IPS-NIHi11 (cell line): ENCODE measurements at places on chromosomes 7 and 10.

GRCh38 chr7:3358991-3359390, 57.9 kb downstream of the SDK1 start:
- DNase-seq, result peak; percentile 27

DNA sequence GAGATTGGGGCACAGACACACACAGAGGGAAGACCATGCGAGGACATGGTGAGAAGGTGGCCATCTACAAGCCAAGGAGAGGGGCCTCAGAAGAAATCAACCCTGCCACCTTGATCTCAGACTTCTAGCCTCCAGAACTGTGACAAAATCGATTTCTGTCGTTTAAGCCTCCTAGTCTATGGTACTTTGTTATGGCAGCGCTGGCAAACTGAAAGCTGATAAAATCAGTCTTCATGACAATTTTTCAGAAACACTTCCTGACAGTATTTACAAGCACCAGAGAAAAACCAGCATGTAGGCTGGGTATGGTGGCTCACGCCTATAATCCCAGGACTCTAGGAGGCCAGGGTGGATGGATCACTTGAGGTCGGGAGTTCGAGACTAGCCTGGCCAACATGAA, 4.2 kb downstream of the PARP12 start:
- DNase-seq, result no peak

GRCh38 chr7:69683002-69683401, 84.7 kb downstream of the AUTS2 start:
- DNase-seq, result no peak

DNA sequence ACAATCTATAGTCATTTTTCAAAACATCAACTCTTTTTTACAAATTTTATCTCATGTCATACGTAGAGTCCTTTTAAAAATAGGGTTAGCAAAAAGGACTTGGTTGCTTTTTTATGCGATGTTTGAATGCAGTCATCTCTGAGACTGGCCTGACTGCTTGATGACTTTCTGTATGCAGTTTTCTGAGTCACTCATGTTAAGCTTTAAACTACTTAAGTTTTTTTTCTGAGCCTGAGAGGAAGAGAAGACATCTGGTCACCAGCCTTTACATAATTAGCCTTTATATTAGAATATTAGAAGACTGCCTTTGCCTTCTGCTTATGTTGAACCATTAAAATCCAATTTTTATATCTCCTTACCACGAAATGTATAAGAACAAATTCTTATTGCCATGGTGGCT, 834.4 kb upstream of the MBL2 start:
- no peak for DNase-seq

GRCh38 chr7:99143521-99143852, 421 bp downstream of the SMURF1 start:
- no peak for DNase-seq

DNA sequence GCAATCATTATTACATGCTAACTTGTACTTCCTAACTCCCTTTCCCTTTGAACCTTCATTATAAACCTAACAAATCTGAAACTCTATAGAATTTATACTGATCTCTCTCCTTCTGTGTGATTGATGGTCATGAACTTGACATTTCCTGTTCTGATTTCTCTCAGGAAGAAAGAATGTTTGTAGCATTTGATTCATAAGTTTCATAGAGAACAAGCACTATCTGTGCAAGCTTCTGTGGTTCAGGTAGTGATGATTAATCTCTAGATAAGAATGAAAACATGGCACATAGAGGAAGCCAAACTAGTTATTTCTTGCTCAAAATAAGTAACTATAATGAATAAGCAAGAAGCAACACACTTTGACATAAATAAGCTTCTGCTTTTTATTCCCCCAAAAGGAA, 34.2 kb downstream of the TFPI2 start:
- no peak for DNase-seq

GRCh38 chr10:69696073-69696731, 66.2 kb downstream of the FAM241B start:
- peak; percentile 86 for DNase-seq

- DNase-seq, result no peak
These were observed 22.8 kb upstream of the MALSU1 start for GRCh38 chr7:23276376-23276775.

DNA sequence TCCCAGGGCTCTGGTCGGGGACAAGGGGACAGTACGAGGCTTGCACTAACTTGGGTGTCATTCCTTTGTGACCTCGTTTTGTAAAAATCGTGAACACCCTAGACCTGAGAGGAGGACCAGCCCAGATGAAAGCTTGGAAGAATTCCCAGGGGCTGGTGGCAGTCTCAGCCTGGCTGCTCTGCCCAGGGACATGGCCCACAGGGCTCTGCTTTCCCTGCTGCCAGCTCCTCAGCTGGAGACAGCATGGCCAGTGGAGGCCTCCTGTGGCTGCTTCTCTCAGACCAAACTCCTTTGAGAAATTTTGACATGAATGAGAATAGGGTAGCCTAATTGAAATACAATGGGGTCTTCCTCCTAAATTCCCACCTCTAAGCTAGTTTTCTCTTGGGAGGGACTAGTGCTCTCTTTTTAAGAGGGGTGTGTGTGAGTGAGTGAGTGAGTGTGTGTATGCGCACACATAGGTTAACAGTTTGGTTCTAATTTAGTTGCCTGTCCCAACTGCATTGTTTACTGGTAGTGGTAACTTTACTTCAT, 140.3 kb upstream of the EFCAB10 start:
- no peak for DNase-seq

DNA sequence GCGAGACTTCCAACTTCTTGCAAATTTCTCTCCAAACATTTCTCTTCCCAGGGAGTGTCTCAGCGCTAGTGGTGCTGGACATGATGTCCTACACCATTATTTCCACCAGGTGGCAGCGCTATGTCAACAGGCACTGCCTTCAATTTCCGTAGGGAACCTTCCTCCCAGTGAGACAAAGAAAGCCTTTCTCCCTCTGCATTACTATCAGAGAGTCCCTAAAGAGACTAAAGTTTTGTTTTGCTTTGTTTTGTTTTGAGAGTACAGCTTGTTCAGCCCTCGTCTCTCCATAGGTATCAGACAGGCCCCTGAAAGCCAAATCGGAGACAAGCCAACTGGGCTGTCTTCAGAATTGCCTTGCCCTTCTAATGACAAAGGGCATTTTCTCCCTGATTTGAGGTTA, 44.2 kb upstream of the GGCT start:
- peak; percentile 90 for DNase-seq

- no peak for DNase-seq
These were observed 81.1 kb downstream of the CTTNBP2 start for GRCh38 chr7:117791877-117792780.

DNA sequence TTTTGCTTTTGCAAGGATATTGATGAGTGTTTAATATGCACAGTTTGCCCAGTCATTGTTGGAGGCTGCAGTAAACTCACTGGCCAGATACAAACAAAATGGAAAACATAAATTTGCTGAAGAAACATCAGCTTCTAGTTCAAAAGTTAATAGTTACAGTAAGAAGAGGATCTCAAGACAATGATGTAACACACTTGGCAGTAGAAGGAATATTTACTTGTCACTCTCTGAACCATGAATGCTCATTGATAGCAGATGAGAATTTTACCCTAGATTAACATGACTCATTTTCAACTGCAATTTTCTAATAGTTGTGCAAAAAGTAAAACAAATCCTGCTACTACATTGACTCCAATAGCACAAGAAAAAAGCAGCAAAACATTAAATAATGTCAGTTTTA, 47.7 kb downstream of the VWC2 start:
- no peak for DNase-seq

DNA sequence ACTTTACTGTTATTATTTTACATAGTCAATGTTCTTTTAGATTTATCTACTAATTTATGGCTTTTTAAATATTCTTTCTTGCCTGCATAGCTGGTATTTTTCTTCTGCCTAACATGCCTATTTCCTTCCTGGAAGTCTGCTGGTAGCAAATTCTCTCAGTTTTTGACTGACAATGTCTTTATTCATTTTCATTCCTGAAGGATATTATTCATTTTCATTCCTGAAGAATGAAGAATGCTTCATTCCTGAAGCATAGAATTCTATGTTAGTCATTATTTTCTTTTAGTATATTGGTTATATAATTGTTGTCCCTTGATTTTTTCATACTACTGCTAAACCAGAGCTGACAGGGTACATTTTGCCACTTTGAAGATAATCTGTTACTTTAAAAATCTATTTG, 41.8 kb downstream of the TMEM168 start:
- no peak for DNase-seq

GRCh38 chr10:14285941-14286560, 44.7 kb downstream of the FRMD4A start:
- DNase-seq, result no peak

DNA sequence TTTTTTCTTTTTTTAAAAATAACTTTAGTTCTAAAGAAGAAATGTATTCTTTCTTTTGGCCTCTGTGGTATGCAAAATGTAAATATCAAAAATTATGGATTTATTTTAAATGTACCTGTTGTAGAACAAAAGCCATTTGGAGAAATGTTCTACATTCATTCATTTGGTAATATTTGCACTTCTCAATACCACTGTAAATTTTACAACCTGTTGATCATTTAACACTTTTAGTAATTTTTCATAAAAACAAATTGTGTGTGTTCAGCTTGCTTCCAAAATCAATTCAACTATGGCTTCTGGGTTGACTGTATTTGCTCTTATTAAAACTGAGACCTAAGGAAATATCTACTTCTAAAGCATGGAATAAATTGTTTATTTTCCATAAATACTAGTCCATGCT, 2.3 kb upstream of the IGF2BP3 start:
- DNase-seq, result no peak

- no peak for DNase-seq
These were observed 452.2 kb upstream of the SORCS1 start for GRCh38 chr10:107616463-107617410.

DNA sequence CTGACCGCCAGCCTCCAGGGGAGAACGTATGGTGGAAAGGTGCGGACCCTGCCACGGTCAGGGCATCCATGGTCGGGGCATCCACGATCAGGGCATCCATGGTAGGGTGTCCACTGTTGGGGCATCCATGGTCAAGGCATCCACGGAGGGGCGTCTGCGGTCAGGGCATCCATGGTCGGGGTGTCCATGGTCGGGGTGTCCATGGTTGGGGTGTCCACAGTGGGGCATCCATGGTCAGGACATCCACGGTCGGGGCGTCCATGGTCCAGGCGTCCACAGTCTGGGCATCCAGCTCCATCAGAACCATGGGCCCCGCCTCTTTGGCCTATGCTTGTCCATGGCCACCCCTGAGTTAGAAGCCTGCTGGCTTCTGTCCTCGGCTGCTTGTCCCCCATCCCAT, 148.1 kb downstream of the ADARB2 start:
- DNase-seq, result no peak

DNA sequence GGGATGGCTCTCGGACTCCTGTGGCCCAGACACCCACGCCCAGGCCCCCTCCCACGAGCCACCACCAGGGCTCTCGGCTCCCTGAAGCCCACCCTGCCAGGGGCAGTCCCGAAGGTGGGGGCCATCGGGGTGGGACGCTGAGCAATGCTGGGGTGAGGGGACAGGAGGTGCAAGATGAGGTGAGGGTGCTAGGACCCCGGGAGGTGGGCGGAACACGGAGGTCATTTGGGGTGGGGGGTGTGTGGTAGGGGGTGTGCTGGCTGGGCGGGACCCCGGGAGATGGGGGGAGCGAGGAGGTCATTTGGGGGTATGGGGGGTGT, 17.0 kb upstream of the LFNG start:
- no peak for DNase-seq

GRCh38 chr10:31134311-31134952, 102.8 kb upstream of the ZNF438 start:
- DNase-seq, result no peak

- no peak for DNase-seq
These were observed 21.7 kb downstream of the CCM2 start for GRCh38 chr7:45021604-45022296.

GRCh38 chr10:10149899-10150298, 867.8 kb upstream of the CELF2 start:
- DNase-seq, result no peak

GRCh38 chr7:140192176-140192575, 15.4 kb upstream of the KDM7A start:
- no peak for DNase-seq

GRCh38 chr10:104867966-104868598, 227.0 kb downstream of the SORCS3 start:
- peak; percentile 13 for DNase-seq

DNA sequence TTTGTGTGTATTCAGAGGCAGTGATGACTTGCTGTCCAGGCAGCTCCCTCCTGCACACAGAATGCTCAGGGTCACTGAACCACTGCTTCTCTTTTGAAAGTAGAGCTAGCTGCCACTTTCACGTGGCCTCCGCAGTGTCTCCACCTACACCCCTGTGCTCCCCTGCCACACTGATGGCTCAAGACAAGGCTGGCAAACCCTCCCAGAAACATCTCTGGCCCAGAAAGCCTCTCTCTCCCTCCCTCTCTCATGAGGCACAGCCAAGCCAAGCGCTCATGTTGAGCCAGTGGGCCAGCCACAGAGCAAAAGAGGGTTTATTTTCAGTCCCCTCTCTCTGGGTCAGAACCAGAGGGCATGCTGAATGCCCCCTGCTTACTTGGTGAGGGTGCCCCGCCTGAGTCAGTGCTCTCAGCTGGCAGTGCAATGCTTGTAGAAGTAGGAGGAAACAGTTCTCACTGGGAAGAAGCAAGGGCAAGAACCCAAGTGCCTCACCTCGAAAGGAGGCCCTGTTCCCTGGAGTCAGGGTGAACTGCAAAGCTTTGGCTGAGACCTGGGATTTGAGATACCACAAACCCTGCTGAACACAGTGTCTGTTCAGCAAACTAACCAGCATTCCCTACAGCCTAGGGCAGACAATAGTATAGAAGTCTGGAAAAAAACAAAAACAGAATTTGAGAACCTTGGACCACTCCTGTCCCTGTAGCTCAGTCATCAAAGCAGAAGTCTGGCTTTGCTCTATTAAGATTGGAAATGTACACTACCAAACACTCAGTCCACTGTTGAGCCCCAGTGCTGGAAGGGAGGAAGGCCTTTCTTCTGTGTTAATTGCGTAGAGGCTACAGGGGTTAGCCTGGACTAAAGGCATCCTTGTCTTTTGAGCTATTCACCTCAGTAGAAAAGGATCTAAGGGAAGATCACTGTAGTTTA, 15.8 kb downstream of the SCD start:
- DNase-seq, result no peak

GRCh38 chr7:150848561-150849115, 3.7 kb upstream of the AOC1 start:
- DNase-seq, result no peak

- DNase-seq, result no peak
These were observed 54.0 kb downstream of the GTF2IRD1 start for GRCh38 chr7:74507538-74508319.

DNA sequence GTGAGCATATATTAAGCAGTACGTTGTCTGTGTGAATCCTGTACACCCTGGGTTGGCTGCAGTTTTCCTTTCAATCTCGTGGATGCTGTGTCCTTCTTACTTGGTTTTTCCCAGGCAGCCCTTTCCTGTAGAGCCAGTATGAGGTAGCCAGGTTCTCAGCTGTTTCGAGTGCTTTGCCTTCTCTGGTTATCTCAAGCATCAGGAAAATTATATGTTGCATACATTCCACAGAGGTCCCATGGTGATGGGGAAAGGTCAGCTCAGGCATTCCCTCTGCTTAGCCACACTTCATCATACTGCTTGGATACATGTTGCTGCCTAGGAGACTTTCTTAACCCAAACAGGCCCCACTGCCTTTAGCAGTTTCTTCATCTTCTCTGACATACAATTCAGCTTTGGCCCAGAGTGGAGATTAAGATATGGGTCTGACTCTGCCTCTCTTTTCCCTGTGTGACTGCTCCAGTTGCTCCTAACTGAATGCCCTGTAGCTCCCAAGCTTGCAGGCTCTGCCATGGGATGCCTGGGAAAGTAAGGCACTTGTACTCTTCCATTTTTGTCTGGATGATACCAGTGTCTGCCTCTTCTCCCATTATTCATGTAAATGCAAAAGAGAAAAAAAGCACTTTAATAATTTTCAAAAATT, 11.3 kb downstream of the GNAI1 start:
- no peak for DNase-seq

GRCh38 chr7:74560086-74560719, 97.3 kb upstream of the GTF2I start:
- DNase-seq, result no peak
